ENCODE measurements at places on chromosomes 3 and 15. TPM values are rescaled to one million over a fixed set of nuclear protein-coding genes. Genes with fewer than 3 reads are reported as not detected.

- DNase-seq: no peak
Measured at GRCh38 chr3:73461547-73461946, 163.2 kb downstream of the PDZRN3 start.

The LTF gene
- not detected for total RNA-seq

- DNase-seq: peak; percentile 43
Measured at GRCh38 chr3:21174461-21174860, 576.5 kb downstream of the ZNF385D start.

DNA sequence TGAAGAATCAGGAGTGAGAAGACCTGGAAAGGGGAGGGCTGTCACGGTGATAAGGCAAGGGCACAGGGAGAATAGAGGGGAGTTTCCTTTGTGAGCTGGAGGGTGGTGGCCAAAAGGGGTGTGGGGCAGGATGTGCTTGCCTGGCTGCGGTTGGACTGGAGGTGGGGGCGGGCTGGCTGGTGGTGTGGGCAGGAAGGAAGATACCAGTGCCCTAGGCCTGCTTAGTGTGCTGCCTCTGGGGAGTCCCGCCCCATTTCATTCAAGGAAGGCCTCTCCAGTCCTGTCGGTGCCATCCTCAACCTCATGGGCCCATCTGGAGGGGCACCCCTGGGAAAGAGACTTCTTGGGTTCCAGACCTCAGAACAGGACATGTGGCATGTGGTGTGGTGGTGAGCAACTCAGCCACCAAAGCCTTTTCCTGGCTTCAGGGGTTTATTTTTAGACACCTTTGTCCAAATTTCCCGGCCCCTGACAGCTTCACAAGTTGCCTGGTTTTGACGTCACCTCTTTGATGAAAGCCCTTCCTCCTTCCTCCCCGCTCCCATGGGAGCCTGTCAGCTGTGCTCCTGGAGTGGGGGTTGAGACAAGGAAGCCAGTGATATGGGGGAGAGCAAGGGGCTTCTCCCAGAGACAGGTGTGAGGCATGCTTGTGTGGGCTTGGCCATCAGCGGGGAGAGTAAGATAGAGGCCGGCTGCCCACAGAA, 15.6 kb downstream of the TEX264 start:
- DNase-seq: no peak

The B4GALT4 gene
- total RNA-seq: 17.8 TPM

- no peak for DNase-seq
Measured at GRCh38 chr3:55860049-55860721, 373.1 kb upstream of the WNT5A start.

The ARHGEF26 gene
- total RNA-seq: 12.8 TPM

The LSMEM2 gene
- total RNA-seq: not detected

- no peak for DNase-seq
Measured at GRCh38 chr3:21059404-21059803, 691.6 kb downstream of the ZNF385D start.

GRCh38 chr15:44435893-44436667, 8.7 kb downstream of the CTDSPL2 start:
- DNase-seq: no peak

The THPO gene
- 0.20 TPM for total RNA-seq

DNA sequence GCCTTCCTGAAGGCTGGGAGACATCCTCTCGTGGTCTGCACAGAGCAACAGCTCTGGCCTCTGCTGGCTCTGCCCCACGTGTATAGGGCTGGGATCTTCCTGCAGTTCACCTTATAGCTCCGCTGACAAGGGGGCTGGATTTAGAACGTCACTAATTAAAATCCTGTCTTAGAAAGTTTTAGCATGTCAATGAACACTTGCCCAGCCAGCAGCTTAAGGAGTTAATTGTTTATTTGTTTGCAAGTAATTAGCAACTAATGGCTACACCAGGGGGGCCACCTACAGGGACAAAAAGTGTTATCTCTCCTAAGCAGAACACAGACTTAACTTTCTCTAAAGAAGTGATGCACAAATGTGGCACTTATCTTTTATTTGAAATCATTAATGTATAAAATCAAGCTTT, at the start of gene HESX1:
Gene HESX1, minus strand, starts transcription at position 84 of the 403 bp plus-strand sequence. Its CDS starts 60 bp downstream, at position 24.
- no peak for DNase-seq

The CIDEC gene
- total RNA-seq: not detected

The FOXL2NB gene
- not detected for total RNA-seq

- DNase-seq: no peak
Measured at GRCh38 chr15:58785355-58785754, 14.3 kb downstream of the MINDY2 start.

DNA sequence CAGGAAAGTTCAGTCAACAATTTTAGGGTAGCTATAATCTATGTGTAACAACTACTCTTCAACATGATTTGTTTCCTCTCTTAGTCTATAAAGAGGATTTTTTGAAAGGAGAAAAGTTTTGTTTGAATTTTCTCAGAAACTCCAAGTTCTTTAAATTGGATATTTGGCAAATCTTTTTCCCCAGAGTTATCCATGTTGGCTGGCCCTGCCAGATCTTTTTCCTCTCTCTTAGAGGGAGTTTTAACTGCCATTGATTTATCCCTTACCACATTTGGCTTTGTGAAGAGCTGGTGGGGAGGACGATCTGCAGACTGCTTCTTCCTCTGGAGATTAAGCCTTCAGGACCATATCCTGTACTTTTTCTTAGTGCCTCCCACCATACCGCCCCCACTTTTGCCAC, 64.9 kb upstream of the ROPN1 start:
- no peak for DNase-seq

DNA sequence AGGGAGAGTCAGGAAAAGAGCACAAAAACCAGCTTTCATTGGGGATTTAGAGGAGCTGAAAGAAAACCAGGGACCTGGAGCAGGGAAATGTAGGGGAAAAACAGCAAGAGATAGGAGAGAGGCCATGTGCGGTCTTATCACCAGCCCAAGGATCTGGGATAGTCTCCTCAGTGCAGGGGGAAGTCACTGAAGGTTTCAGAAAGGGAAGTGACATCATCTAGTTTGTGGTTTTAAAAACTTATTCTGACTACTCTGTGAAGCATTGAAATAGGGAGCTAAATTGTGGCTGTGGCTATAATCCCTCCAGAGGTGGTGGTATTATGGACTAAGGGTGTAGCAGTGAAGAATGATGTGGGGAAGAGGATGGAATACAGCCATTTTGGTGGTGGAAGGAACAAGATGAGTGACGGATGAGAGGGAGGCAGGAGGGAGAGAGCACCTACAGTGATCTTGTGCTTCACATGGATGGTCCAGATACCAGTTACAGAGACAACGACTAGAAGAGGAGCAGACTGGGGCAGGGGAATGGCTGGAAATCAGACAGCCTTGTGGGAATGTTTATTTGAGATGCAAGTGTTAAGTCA, 72.7 kb downstream of the HMG20A start:
- DNase-seq: no peak

- peak; percentile 53 for DNase-seq
Measured at GRCh38 chr3:15319575-15319974, 12.8 kb downstream of the SH3BP5 start.

- no peak for DNase-seq
Measured at GRCh38 chr15:25863111-25863967, at the start of gene ATP10A. Gene ATP10A (minus strand): TSS chr15:25863327. CDS start chr15:25863096, 231 bp downstream.

- no peak for DNase-seq
Measured at GRCh38 chr15:70505411-70505919, 257.9 kb downstream of the UACA start.

- no peak for DNase-seq
Measured at GRCh38 chr15:95988574-95988887, 342.0 kb upstream of the NR2F2 start.

DNA sequence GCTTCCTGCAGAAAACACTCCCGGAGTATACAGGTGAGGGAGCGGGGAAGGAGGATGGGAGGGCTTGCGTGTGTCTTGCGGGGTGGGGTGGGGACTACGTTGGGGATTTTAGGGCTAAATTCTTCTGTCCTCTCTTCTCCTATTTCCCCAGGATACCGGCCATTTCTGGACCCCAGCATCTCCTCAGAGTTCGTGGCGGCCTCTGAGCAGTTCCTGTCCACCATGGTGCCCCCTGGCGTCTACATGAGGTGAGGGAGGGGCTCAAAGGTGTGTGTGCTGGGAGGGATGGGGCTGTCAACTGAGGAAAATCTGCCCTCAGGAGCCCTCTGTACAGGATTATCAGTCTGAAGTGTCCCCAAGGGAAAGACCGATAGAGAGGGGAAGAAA, 6.6 kb downstream of the DUOX1 start:
- no peak for DNase-seq

The KLHL40 gene
- total RNA-seq: not detected

- DNase-seq: peak; percentile 75
Measured at GRCh38 chr3:114660124-114660523, 366.3 kb downstream of the TIGIT start.

The CP gene
- total RNA-seq: 93.2 TPM

DNA sequence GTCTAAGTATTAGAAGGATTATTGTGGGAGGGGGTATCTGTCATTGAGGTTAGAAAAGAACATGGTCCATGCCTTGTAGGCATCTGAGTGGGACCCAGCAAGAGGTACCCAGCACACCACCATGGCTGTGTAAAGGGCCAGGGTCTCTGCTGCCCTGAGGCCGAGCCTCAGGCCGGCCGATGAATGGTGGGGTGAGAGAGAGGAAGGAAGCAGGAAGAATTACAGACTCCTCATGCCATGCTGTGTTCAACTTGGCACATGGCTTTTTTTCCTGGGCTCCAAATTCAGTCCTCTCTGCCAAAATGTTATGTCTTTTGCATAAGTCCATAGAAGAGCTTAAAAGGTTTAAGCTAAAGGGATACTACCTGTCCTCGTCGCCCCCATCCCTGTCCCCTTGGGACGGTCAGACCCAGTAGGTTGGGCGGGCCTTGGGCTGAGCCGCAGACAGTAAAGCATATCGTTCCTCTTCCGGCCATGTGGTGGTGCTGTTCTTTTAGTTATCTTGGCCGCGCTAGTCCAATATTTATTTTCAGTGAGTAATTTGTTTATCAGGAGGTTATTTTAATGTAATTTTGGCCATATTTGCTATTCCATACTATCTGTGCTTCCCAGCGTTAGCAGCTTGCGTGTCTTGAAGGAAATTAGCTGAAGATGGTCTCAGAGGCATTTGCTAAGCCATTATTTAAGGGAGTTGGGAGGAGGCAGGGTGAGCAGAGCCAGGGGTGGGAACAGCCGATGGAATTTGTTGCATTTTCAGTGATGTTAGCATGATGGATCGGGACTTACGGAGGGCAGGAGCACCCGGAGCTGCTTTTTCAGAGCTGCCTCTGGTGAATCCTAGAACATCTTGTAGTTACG, 152.4 kb downstream of the AGBL1 start:
- DNase-seq: peak; percentile 69
